ENCODE measurements at places on chromosomes 2 and 18.

GRCh38 chr2:143571747-143572146 lies 442.5 kb downstream of the ARHGAP15 start:
- DNase-seq = no peak

DNA sequence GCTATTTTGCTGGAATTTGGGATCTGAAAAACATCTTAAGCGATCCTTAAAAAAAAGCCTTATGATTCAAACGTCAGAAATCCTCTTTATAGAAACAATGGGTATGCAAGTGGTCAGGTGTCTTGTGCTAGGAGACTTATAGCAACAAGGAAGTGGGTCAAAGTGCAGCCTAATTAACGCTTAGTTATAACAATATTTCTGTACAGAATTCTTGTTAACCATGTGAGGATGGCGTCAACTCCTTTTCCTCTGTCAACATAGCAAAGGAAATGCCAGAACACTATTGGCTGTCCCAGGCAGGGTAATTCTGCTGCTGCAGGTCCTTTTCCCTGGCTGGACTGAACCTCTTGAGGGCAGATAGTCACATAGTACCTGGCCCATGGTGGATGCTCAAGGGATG lies 189.4 kb downstream of the MSH2 start:
- DNase-seq = no peak

- no peak for DNase-seq
Observed at GRCh38 chr18:22165603-22166068, 3.8 kb upstream of the GATA6 start.

- DNase-seq = no peak
Observed at GRCh38 chr18:28039078-28039477, 137.9 kb downstream of the CDH2 start.

GRCh38 chr2:197356136-197356535 lies 45.6 kb upstream of the ANKRD44 start:
- no peak for DNase-seq

DNA sequence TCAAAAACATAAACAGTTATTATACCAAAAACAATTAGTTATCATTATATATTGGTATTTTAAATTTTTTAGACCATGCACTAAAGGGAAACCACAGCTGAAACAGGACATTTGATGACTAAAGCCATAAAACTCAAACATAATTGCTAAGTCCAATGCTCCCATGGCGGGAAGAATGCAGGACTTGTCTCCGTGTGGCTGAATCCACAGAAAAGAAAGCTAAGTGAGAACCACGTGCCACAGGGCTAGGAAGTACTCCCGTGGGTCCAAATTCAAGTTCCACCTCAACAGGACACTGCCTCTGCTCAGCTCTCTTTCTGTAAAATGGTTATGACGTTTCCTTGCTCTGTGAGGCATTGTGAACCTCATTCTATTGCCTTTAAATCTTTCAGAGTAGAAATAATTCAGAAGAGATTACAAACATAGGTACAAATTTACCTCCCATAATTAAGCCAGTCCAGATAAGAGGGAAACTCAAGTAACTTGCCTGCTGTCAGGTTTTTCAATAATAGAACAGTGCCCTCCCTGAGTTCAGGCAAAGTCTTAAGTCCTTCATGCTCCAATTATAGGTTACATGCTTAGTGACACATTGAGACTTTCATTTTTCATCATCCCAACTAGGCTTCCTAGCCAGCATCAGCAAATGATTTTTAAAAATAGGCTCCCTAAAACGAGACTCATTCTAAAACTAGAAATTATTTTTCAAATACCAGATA lies 36.7 kb downstream of the FTCDNL1 start:
- DNase-seq = no peak

Measured in activated CD4-positive, alpha-beta T cell treated with anti-CD3 and anti-CD28 coated beads, Interleukin-2, amount 50 U/mL, for 24 hours (primary cell).